ENCODE measurements at places on chromosomes 7 and 10. TPM values are rescaled to one million over a fixed set of nuclear protein-coding genes. Genes with fewer than 3 reads are reported as not detected.

DNA sequence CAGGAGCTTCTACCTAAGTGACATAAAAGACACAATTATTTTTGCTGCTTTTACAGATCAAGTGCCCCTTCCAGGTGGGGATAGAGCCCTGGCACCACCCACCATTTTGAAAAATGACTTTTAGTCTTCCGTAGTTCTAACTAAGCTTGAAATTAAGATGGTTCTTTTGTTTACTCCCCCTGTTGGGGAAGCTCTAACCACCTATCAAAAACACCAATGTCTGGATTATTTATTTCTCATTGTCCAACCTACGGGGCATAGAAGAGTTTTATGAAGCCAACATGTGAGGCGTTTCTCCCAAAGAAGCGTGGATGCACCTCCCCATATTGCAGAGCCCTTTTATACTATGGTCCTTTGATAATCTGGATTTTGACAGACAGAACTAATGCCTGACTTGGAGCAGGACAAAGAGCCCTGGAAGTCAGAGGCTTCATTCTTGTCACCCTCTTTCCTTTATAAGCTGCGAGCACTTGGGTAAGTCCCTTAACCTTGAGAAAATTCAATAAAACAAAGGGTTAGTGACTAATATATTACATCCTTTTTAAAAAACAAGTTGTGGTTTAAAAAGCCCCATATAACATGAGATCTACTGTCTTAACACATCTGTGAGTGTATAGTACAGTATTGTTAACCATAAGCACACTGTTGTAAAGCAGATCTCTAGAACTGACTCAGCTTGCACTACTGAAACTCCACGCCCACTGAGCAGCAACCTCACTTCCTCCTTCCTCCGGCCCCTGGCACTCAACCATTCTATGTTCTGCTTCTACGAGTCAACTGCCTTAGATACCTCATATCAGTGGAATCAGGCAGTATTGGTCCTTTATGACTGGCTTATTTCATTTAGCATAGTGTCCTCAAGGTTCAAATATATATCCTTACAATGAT, 67.5 kb downstream of the ATXN7L1 start:
- H3K4me3 ChIP-seq, result no peak overlapping the region
- DNase-seq, result no peak
- H3K27me3 ChIP-seq, result peaks cover 3% of the 10 kb centered on the region

GRCh38 chr10:118901380-118901779, 128.1 kb upstream of the NANOS1 start:
- H3K36me3 ChIP-seq, result peaks cover 7% of the 10 kb centered on the region
- H3K4me3 ChIP-seq, result no peak overlapping the region
- H3K27me3 ChIP-seq, result peaks cover 2% of the 10 kb centered on the region
- peaks cover 22% of the 10 kb centered on the region for H3K4me1 ChIP-seq
- H3K27ac ChIP-seq, result no peak overlapping the region

The GNGT1 gene
- not detected for total RNA-seq

DNA sequence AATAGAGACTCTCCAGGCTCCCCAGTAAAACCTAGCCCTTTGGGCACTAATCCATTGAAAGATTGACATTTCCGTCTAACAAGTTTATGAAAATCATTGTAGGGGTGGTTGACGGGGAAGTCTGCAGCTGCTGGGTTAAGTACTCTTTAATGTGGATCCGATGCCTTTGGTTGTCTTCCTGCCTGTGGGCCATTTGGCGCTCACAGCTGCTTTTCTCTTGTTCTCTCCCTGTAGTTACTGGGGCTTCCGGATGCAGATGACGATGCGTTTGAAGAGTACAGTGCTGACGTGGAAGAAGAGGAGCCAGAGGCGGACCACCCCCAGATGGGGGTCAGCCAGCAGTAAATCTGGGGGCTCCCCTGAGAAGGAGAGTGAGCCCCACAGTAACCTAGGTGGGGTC, 22.4 kb downstream of the MTURN start:
- peaks cover 37% of the 10 kb centered on the region for H3K4me1 ChIP-seq
- no peak for DNase-seq
- H3K27ac ChIP-seq, result peak overlapping the region; percentile 1
- no peak overlapping the region for H3K4me3 ChIP-seq

DNA sequence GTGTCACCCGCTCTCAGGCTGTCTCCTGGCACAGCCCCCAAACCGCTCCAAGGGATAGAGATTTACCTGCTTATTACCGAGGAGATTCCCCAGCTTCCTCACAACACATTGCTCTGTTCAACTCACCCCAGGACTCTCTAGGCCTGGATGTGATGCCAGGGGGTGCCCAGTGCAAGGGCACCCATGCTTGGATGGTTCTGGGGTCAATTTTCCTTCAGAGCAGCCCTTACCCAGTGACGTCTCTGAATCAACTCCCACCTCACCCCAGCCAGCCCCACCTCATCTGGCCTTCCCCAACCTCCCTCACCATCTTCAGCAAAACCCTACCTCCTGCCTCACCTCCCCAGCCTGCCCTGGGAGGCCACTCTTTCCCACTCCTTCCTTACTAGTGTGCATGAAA, 951.6 kb upstream of the ZNF722 start:
- H3K27ac ChIP-seq, result no peak overlapping the region
- H3K4me1 ChIP-seq, result no peaks in the 10 kb centered on the region
- no peak for DNase-seq
- no peak overlapping the region for H3K4me3 ChIP-seq

DNA sequence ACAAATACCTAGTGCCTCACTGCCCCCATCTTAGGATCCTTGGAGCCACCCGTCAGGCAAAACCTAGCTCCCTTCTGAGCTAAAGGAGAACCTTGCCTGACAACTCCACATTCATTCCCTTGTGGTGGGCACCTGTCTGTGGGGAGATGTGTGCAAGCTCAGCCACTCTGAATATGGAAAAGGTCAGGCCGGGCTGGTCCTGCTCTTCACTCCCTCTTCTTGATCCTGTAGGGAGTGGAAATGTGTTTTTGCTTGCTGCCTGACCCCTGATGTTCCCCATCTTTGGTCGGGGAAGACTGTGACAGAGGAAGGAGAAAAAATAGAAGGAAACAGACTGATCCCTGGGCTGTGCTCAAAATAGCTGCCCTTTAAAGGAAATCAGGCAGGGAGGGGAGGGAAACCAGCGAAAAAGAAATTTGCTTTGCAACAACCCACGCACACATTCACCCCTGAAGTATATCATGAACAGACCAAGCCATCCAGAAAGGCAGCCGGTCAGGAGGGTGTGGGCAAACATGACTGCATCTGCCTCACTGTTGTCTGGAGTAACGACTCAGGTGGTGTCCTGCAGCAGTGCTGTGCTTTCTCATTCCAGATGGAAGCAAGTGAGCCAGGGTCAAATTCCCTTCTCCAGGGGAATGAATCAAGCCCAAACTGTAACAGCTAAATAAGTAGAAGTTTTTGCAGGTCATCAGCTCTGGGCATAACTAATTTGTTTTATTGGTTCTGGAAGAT, 74.0 kb downstream of the SCRN1 start:
- DNase-seq, result no peak
- peaks cover 2% of the 10 kb centered on the region for H3K27me3 ChIP-seq
- peak overlapping the region; percentile 57 for H3K4me3 ChIP-seq
- H3K4me1 ChIP-seq, result peaks cover 14% of the 10 kb centered on the region

The ABCC2 gene
- 0.39 TPM for total RNA-seq

GRCh38 chr10:72658696-72659400, 33.0 kb upstream of the MICU1 start:
- peaks cover 2% of the 10 kb centered on the region for H3K27me3 ChIP-seq
- H3K27ac ChIP-seq, result no peak overlapping the region
- no peak overlapping the region for H3K4me3 ChIP-seq
- H3K36me3 ChIP-seq, result no peaks in the 10 kb centered on the region
- no peaks in the 10 kb centered on the region for H3K4me1 ChIP-seq

The HOXA9 gene
- not detected for total RNA-seq

The TYW1B gene
- total RNA-seq, result 5.0 TPM

The COL13A1 gene
- 8.5 TPM for total RNA-seq

- H3K27me3 ChIP-seq, result no peaks in the 10 kb centered on the region
- no peak for DNase-seq
- no peak overlapping the region for H3K27ac ChIP-seq
- H3K36me3 ChIP-seq, result no peaks in the 10 kb centered on the region
- H3K4me3 ChIP-seq, result no peak overlapping the region
- H3K4me1 ChIP-seq, result no peaks in the 10 kb centered on the region
Measured at GRCh38 chr7:19439517-19439916, 269.3 kb downstream of the POLR1F start.

DNA sequence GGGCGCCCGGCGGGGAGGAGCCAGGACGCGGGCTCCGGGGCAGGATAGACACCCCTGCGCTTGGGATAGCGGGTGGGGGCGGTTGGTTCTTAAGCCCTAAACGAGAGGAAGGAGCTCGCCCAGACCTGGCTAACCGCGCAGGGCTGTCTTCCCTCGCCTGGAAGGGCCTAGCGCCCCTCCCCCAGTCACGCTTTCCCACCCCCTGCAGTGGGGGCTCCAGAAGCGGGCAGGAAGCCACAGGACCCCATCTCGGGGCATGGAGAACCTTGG, 6.5 kb downstream of the SHH start:
- H3K4me1 ChIP-seq, result no peaks in the 10 kb centered on the region
- H3K36me3 ChIP-seq, result no peaks in the 10 kb centered on the region
- H3K4me3 ChIP-seq, result no peak overlapping the region
- H3K27ac ChIP-seq, result no peak overlapping the region

The IMMP2L gene
- 9.6 TPM for total RNA-seq

DNA sequence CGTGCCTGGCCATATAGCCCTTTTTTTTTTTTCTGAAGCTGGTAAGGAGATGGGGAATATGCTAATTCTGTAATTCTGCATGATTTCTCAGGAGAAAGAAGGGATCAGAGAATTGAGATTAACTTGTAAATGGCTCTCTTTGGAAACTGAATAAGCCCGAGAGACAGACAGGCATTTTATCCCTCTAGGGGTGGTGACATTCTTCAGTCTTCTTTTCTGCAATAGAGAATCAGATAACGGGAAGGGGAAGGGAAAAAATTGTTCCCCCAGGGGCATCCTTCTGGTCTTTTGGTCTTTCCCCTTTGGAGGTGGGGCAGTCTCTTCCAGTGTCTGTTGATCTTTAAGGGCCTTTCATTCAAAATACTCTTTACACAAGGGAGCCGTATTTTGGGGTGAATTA, 34.2 kb downstream of the HK1 start:
- H3K4me3 ChIP-seq, result no peak overlapping the region
- peaks cover 10% of the 10 kb centered on the region for H3K27me3 ChIP-seq
- H3K36me3 ChIP-seq, result peaks cover 4% of the 10 kb centered on the region
- H3K4me1 ChIP-seq, result peaks cover 9% of the 10 kb centered on the region
- peak overlapping the region; percentile 17 for H3K27ac ChIP-seq

DNA sequence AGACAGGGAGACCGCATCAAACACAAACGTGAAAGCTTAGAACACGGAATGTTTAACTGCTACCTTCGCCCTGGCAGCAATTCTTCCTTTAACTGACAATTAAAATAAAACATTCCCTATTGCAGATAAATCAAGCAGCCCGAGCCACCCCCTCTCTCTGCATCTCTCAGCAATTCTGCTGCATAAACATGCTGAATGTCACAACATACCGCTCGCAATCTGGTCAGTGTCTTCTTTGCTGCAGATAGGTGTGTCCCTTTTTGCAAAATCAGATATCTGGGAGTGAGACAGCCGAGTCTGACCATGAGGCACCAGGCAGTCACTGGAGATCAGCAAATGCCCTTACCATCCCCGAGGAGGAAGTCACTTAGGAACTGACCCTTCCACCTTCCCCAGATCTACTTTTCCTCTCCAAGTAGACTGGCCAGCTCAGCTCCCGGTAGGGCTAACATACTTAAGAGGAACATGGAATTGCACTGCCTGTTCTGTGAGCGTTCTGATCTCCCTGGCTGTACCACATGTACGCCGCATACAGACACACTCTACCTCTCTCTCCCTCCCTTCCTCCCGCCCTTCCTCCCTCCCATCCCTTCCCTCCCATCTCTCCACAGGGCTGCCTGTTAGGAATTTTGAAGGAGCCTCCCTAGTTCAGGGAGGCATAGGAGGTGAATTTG, at the start of gene FRMD4A:
Gene FRMD4A (minus strand): TSS at position 537 of the 674 bp plus-strand sequence.
- H3K27me3 ChIP-seq, result no peaks in the 10 kb centered on the region
- H3K4me3 ChIP-seq, result peak within 1 kb of the TSS; percentile 12
- H3K27ac ChIP-seq, result no peak within 1 kb of the TSS
- no peaks in the 10 kb centered on the region for H3K36me3 ChIP-seq

Measured in glutamatergic neuron (in vitro differentiated cells).